ENCODE measurements at places on chromosomes 16 and 17. TPM values are rescaled to one million over a fixed set of nuclear protein-coding genes. Genes with fewer than 3 reads are reported as not detected.

DNA sequence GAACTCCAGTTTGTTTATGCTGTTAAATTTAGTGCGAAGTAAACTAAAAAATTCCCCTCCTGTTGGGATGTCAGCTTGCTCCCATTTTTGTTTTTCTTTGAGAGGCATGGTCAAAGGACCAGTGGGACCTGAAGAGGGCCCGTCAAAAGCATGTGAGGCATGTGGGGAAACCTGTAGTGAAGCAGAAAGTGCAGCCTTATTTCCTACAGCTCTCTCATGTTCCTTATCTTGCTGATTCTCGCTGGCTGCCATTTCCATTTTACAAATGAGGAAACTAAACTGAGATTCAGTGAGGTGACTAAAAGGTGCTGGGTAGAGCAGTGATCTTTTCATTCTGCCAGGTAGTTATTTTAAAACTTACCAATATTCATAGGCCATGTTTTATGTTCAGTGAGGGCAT lies 27.1 kb downstream of the EPN2 start:
- DNase-seq, result no peak

- no peak for DNase-seq
Measured at GRCh38 chr17:39706921-39707337, 7.1 kb downstream of the ERBB2 start.

The FBXO39 gene
- total RNA-seq, result 0.13 TPM

GRCh38 chr17:36653374-36653773 lies 52.0 kb downstream of the MRM1 start:
- no peak for DNase-seq

The COX4I1 gene
- total RNA-seq, result 302 TPM

DNA sequence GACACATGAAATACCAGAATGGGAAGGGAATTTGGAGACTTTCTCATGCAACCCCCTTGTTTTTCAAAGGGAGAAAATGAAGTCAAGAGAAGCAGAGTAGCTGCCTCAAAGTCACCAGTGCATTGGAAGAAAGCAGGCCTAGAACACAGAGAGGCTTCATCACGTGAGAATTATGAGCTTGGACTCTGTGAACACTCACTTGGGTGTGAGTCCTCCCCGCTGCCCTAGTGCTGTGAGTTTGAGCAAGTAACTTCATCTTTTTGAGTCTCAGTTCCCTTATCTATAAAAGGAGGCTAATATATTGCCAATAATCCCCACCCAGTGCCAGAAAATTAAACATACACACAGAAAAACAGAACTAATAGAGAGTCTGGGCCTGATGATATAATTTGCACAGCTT lies 315.8 kb downstream of the XYLT1 start:
- DNase-seq, result no peak

GRCh38 chr16:9092978-9093344 lies 1.5 kb downstream of the HAPSTR1 start:
- DNase-seq, result peak; percentile 52

DNA sequence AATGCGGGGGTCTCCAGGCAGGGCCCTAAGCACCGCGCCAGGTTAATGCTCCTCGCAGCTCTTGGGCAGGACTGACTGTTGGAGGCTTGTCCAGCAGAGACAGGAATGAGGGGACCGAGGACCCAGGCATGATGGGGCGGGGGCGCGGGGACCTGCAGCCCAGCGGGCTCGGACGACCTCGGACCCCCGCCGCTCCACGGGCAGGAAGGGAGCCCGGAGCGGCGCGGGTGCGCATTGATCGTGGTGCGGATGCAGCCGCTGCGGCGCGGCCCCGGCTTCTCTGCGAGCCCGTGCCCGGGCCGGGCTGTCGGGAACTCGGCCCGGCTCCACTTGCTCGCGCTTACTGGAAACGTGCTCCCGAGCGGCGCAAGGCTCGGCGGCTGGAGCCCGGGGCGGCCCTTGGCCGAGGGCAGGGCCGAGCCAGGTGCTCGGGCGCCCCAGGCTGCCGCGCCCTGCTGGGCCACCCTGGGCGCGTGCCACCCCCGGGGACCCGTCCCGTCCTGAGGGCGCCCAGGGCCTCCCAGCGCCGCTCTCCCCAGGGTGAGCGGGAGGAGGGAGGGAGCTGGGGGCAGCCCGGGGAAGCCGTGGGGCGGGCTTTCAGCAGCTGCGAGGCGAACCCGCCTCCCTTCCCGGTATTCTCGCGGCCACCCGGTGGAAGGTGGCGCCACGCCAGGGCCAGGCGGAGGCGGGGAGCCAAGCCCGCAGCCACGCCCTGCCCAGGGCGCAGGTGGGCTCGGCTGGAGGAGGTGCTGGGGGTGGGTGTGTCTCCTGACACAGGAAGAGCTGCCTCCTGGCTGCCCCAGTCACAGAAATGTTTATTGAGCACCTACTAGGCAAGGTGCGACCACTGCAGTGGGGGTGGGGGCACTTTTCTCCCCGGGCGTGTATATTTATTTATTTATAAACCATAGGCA lies 45.9 kb downstream of the SOCS3 start:
- DNase-seq, result peak; percentile 80

DNA sequence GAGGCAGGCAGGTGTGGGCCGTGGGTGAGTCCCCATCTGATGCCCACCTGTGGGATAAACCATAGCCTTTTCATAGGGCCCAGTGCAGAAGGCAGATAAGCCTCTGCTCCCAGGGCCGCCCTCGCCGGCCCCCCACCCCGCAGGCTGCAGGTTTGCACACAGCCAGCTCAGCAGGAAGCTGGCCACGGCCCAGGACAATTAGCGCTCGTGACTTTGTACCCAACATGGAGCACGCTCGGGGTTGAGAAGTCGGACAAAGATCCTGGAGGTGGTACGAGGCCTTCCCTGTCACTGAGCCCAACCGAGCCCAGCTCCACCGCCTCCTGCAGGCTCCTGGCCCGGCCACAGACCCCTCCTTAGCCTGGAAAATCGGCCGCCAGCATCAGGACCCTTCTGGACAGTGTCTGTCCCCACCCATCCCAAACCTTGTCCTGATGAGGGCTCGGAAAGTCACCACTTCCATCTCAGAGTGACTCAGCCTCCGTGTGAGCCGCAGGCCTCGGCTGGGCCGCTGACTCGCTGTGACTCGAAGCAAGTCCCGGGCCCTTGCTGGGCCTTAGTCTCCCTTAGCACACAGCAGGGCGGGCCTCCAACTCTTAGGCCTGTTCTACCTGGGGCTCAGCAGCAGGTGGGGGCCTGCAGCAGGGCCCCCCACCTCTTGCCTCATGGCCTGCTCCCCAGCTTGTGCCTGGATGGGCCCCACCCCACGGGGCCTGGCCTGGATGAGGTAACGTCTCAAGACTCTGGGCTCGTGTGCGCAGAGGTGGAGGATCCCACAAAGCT lies 22.7 kb downstream of the FAM83G start:
- DNase-seq, result peak; percentile 85

DNA sequence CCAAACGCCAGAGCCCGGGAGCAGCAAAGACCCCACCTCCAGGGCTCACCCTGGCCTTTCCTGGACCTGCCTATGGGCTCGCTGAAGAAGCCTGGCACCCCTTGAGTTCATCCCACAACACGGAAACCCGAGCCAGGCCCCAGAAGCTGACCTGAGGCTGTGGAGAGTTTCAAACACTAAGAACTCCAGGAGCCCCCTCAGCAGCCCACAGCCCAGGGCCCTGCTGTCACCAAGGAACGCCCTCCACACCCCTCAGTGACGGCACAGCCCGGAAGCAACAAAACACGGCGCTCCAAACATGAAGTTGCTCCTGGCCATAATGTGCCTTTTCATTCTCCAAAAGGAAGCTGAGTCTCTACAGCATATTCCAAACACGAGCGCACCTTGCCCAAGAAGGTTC lies 9.2 kb downstream of the SLC38A10 start:
- DNase-seq, result no peak

DNA sequence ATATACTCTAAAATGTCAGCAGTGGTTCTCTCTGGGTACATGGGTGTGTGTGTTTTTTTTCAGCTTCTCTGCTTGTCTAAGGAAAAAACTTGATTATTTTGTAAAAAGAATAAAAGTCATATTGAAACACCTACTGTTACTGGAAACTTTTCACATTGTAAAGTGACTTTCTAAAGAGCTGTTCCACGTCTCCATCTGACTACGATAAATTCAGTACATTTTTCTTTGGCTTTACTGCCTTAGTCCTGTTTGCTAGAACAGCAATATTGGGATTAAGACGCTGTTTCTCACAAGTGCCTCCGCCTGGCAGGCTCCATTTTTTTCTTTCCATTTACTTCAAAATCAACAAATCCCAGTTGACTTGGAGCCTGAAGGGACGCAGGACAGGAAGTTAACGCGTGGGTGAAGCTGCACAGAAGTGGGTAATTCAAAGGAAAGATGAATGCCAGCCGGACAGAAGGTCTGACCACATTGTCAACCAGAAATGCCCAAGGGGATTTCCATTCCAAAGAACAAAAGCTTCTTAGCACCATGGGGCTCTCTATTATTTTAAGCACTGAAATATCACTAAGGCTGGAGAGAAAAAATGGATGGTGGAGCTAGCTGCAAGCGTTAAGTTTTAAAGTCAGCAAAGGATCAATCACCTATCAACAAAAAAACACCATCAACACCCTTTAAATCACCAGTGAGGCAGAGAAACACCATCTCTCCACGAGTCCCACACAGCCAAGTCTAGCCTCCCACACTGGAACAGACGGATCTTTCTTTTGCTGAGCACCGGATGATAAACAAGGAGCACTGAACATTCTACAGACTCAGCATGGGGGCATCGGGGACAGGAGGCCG lies 8.4 kb downstream of the GLOD4 start:
- no peak for DNase-seq

The G6PC1 gene
- 440 TPM for total RNA-seq

DNA sequence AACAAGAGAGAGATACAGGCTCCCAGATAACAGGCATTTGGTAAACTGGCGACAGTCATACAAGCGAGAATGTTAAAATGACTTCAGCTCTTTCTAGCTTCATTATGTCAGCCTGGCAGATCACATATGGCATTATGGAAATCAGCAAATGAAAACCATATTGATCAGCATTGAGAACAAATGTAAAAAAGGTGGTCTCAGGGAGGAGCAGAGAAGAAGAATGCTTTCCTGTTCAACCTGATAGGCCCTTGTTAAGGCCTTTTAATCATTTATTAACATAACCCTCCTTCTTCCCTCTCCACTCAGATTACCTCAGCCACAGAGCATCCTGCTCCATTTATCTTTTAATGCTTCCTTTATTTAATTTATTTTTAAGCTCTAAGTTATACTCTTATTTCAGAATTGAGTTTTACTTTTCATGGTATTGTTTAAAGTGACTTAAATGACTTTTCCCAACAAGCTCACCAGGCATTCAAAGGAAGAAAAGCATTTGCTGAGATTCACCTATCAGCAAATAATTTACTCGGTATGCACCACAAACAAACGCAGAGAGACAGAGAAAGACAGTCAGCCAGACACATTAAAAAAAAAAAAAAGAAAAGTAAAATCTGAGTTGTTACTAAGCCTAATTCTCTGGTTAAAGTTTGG lies 243.9 kb upstream of the TBX2 start:
- DNase-seq, result no peak

The SLC43A2 gene
- 3.1 TPM for total RNA-seq

- no peak for DNase-seq
Measured at GRCh38 chr17:76659928-76660655, 16.5 kb upstream of the ST6GALNAC1 start.

DNA sequence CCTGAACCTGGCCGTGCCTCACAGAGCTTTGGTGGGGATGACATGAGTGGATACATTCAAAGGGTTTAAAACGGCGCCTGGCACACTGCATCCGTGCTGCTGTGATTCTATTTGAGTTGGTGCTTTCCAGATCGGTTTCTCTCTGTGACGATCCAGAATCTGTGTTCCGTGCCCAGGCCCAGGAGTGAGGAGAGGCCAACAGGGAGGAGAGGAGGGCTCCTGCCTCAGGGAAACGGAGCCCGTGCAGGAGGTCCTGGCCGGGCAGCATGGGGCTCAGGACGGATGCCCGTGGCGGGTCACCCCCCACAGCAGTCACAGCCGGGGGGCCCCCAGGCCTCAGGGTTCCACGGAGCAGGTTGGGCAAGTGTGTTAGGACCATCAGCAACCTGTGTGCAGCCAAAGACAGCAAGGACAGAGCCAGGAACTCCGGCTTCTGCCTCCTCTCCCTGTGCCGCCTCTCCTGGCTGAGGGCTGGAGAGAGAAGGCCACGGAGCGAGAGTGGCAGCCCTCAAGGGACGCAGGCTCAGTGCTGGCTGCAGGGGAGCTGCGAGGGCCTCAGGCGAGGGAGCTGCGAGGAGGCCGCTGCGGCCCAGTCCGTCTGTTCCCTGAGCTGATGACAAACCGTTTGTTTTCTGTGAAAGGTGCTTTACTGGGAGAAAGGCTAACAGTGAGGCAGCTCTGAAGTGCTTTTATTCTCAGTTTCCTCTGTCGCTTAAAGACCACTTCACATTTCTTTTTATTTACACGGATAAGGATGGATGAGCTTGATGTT lies 99.3 kb downstream of the METRNL start:
- DNase-seq, result peak; percentile 41

DNA sequence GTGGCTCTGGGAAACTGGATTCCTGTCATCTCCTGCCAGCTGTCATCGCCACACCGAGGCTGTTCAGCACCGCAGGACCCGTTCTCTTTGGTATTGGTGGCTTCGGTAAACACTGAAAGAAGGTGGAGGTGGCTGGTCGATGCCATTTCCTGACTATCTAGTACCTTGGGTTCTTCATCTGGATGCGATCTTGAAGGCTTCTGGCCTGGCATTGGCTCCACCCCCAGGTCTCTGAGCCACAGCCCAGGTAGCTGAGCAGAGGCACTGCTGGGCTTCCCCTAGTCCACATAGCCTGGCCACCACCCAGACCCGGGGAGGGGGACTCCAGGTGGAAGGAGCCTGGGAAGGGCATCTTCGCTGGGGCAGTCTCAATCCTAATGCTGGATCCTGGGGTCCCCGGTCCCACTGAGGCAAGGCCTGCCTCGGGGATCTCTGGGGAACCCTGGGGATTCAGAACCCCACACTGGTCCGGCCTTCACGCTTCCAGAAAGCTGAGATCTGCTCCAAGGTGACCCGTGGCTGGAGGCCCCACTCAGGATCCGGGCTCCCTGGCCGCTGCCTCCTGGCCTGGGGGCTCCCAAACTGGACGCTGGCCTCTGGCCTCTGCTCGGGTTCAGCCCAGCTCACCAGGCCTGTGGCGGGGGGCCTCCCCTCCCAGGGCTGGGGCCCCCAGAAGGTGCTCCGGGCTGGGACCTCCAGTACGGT lies 1.8 kb downstream of the C16orf54 start:
- no peak for DNase-seq

GRCh38 chr17:61720016-61720795 lies 129.2 kb upstream of the NACA2 start:
- no peak for DNase-seq

The FBXW10B gene
- total RNA-seq, result 0.55 TPM

The TEKT1 gene
- total RNA-seq, result not detected

DNA sequence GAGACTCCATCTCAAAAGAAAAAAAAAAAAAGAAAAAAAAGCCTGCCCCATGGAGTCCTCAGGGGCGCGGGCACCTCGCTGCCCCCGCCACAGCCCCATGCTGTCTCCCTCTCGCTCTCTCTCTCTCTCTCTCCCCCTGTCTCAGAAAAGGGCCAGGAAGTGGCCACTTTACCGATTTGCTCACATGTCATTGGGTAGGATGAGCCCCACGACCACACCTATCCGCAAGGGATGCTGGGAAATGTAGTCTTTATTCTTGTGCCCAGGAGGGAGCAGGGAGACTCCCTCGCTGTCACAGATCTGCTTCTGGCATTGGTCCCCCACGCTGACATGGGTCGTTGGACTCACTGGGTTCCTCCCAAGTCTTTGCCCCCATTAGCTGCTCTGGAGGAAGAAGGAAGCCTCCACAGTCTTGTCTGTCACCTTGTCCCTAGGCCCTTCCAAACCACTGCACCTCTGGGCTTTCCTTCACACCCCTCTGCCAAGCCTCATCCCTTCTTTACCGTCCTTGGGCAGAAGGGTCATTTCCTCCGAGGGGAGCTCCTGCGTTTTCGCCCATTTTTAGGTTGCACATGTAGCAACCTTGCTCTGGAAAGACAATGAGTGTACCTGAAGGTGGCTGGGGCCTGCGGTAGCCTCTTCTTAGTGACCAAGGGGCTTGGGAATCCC lies 6.9 kb upstream of the GJD3 start:
- DNase-seq, result peak; percentile 28

Measured in left lobe of liver (tissue), 2 donors.